ENCODE measurements at places on chromosomes 16 and 17. TPM values are rescaled to one million over a fixed set of nuclear protein-coding genes. Genes with fewer than 3 reads are reported as not detected.
A peak's percentile ranks its signal among the peaks of the same experiment; 100 is the strongest.

The WNT3 gene
- not detected for total RNA-seq

The FBRS gene
- total RNA-seq, result 80.3 TPM

The AOC3 gene
- total RNA-seq, result 2.9 TPM

DNA sequence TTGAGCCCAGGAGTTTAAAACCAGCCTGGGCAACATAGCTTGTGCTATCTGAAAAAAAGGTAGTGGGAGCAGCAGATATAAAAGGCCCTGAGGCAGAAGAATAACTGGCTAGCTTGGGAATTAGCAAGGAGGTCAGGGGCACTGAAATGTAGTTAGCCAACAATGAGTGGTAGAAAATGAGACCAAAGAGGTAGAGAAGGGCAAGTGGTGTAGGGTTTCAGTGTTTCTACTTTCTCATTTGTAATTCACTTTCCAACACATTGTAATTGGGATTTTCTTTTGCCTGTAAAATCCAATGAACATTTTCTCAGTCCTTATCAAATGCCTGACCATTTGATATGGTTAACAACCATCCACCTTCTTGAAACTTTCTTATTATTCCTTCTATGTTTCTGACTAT lies 95.1 kb upstream of the CORO6 start:
- no peak for DNase-seq

DNA sequence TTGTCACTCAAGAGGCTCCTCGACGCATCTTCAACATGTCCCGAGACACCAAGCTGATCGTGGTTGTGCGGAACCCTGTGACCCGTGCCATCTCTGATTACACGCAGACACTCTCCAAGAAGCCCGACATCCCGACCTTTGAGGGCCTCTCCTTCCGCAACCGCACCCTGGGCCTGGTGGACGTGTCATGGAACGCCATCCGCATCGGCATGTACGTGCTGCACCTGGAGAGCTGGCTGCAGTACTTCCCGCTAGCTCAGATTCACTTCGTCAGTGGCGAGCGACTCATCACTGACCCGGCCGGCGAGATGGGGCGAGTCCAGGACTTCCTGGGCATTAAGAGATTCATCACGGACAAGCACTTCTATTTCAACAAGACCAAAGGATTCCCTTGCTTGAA lies 101.0 kb downstream of the HS3ST2 start:
- no peak for DNase-seq

- peak; percentile 31 for DNase-seq
Observed at GRCh38 chr17:61495161-61495857, 43.1 kb downstream of the TBX4 start.

GRCh38 chr16:83011939-83012338 lies 385.2 kb downstream of the CDH13 start:
- no peak for DNase-seq

DNA sequence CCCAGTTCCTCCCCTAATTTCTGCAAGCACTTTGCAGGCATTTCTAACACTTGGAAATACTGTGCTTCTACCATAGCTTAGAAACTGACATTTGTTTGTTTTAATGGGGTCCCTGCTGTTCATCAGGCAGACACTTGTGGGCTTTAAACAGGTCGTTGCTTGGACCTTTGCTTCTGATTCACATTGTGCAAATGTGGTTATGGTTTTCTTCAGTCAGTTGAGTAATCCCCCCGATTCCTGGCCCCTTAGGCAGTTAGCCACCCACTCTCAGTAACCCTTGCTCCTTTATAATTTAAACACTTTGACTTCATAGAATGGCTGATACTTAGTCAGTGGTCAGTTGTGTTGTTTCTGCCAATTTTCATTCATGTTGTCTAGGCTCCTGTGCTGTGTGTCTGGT lies 39.4 kb downstream of the SLC47A1 start:
- DNase-seq, result no peak

Data from activated CD8-positive, alpha-beta T cell treated with anti-CD3 and anti-CD28 coated beads for 36 hours (primary cell).